ENCODE measurements at places on chromosomes 12 and 14.

GRCh38 chr12:46126050-46126727, 135.8 kb upstream of the SCAF11 start:
- no peak for DNase-seq

DNA sequence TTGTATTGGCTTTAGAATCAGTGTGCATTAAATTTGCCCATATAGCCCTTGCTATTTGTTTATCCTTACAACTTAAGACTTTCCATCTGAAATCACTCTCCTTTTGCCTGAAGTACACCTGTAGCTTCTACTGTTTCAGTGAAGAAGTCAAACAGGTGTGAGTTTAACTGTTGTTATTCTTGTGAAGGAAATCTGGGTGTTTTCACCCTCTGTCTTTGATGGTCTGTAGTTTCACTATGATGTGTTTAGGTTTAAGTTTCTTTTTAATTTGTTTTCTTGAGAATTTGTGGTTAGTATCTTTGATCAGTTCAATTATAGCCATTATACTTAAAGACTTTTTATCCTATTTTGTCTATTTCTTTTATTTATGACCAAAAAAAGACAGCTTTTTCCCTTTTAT, 68.9 kb upstream of the BBS10 start:
- no peak for DNase-seq

GRCh38 chr14:41146391-41146790, 460.3 kb upstream of the LRFN5 start:
- no peak for DNase-seq

- no peak for DNase-seq
Observed at GRCh38 chr14:26402126-26402525, 195.7 kb downstream of the NOVA1 start.

- no peak for DNase-seq
Observed at GRCh38 chr12:109613649-109614455, 40.3 kb downstream of the MVK start.

DNA sequence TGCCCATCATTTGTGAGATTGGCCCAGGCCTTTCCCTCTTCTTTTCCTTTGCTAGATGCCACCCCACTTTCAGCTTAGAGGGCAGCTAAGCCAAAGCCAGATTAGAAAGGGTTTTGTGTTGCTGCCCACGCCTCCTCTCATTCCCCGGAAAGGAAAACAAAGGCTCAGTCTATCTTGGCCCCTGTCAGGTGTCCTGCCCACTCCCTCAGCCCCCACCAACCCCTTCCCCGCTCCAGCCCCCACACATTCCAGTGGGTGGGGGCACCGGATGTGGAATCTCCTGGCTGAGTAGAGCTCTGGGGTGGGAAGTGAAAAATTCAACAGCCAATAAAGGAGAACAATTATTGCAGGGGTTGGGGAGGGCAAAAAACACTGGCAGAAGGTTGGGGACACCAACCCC, 2.2 kb downstream of the BLOC1S1 start:
- DNase-seq: no peak

Measured in hematopoietic multipotent progenitor cell treated with erythropoietin and hydrocortisone succinate and interleukin-3 and kit ligand, for 17 days (in vitro differentiated cells).